ENCODE measurements at places on chromosomes 5 and 9. TPM values are rescaled to one million over a fixed set of nuclear protein-coding genes. Genes with fewer than 3 reads are reported as not detected.

GHR gene
- total RNA-seq = 3.6 TPM

DNA sequence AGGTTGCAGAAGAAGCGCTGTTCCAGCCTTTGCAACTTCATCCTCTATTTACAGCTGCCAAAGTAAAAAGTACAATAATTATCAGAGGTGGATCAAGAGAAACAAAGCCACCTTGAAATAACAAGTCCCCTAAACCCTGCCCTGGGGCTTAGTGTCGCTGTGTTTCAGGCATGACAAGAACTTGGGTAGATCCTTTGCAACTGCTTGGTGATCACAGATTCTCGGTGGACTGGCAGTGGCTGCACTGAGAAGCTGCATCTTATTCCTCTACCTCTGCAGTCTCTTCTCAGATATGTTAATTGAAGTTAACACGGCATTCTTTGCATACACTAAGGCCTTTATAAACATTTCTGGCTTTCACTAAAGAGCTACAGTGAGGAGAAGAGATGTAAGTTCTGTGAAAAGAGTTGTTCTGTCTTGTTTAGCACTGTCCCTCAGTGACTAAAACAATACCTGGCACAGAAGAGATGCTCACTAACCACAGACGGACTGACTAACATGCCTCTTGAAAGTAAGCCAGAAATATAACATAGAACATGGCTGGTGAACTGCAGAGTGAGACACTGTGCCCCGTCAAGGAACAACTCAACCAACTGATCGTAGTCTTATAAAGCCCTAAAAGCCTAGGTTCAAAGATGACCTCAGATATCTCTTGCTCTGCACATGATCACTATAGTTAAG lies 144.2 kb downstream of the MLLT3 start:
- peak; percentile 90 for DNase-seq

- peak; percentile 68 for DNase-seq
Observed at GRCh38 chr9:83544002-83544698, 5.9 kb upstream of the FRMD3 start.

DNA sequence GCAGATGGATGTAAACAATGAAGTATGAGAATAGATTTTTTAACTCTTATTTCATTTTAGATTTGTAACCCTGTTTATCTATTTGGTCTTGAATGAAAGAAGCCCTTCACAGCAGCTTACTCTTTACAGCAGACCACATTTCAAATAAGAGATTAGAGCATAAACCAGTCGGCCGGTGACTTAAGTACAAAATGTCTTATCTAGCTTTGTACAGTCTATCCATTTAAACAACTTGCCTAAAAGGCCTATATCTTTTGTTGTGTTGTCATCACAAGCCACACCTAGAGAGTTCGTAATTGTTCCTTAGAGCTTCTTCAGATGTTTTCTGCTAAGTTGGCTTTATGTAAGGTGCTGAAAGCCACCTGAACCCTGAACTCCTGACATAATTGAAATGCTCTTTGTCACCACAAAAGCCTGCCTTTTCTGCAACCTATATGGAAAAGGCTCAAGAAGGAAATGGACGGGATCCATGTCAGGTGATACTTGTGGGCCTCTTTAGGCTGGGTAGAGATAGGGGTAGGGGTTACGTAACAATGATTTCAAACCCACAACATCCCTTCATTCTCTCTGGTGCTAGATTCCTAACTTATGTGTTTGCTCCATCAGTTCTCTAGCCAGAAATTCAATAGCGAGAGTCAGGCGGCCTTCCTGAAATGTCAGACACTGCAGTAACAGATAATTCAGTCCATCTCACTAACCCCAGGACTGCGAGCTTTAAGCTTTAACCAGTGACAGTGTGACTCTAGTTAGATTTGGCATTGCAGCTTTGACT lies 162.5 kb downstream of the CD180 start:
- DNase-seq = no peak

TXNDC8 gene
- total RNA-seq = not detected

- DNase-seq = peak; percentile 1
Observed at GRCh38 chr5:28779161-28779754, 1740.9 kb upstream of the CDH9 start.

- no peak for DNase-seq
Observed at GRCh38 chr5:40828021-40828631, 6.9 kb downstream of the RPL37 start.

CBY3 gene
- total RNA-seq = not detected

GRCh38 chr9:94740145-94740840 lies 13.8 kb downstream of the AOPEP start:
- no peak for DNase-seq

DNA sequence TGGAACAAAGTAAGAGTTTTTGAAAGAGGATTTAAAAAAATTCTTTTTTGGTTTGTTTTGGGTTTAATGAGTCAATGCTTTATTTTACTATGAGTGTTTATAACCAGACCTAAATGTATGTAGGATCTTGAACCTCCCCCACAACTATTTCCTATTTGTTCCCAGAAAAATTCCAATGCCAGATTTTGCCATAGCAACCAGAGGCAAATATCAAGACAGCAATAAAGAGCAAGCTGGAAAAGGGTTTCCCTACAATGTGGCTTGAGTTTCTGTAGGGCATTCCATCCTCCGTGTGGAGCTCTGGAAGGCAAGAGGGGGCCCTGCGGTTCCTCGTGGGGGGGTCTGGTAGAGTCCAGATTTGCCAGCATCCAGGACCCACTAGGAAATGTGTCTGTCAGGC lies 27.8 kb upstream of the GDNF start:
- no peak for DNase-seq

DNA sequence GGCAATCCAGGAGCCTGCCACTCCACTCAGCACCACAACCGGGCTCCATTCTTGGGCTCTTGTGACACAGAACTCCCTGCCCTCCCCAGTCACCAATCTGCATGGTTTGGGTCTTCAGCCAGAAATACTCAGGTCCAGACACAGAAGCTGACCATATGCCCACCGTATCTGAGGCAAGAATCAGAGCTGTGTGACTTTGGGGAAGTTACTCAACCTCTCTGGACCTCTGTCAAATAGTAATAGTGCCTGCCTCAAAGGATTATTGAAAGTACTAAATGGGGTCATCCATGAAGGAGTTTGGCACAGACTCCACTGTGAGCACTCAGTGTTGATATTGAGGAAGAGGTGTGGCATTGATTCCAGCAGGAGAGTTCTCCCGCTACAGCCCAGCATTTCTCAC lies 67.5 kb downstream of the PCDH1 start:
- no peak for DNase-seq

LCN6 gene
- total RNA-seq = not detected

DNA sequence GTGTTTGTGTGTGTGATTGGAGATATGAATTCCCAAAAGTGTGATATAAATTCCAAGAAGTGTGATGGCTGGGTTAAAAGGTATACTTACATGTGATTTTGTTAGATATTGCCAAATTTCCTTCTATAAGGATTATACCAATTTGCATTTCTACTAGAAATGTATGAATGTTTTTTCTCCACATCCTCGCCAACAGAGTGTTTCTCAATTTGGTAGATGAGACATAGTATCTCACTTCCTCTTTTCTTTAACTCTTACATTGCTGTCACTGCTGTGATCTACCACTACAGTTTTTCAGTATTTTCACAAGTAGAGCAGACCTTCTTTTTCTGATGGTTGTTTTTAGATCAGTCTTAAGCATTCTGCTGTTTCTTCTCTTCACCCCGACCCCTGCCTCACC lies 111.3 kb downstream of the FER start:
- peak; percentile 10 for DNase-seq

DNA sequence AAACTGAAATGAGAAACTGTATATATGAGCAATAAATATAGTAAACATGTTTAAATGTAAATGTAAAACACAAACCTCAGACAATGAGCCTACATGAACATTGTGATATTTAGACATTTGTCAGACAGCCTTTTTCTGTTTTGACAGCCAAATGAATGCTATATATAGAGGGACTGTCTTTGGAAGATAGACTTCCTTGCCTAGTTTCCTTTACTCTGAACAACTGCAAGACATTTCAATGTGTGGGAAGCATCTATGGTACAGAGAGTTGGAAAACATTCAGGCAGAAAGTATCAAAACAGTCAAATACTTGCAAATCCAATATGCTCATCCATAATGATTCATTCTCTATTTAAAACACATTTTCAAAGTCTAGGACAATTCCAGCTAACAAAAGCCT lies 31.7 kb upstream of the TUSC1 start:
- no peak for DNase-seq

SNX2 gene
- total RNA-seq = 64.9 TPM

OR1J2 gene
- not detected for total RNA-seq

GRCh38 chr9:109328978-109329637 lies 8.2 kb upstream of the EPB41L4B start:
- DNase-seq = peak; percentile 96

ELOVL7 gene
- 17.8 TPM for total RNA-seq

DNA sequence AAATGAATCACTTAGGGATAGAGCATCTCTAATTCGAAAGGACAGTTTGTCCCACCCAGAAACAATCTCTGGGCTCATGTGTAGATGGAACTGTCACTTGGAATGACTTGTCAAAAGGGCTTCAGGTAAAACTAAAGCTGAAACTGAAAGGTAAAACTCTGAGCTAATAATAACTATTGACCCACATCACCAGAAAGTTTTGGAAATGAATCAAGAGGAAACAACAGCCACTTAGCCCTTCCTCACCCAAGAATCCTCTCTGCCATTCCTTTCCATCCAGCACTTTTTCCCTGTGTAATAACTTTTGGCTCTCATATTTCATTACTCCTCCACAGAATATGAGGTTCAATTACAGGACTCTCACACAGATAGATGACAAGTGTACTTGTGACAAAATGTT lies 14.0 kb upstream of the GLRX start:
- no peak for DNase-seq

GDNF gene
- total RNA-seq = 0.17 TPM

ZSWIM6 gene
- 9.3 TPM for total RNA-seq

CRB2 gene
- 0.17 TPM for total RNA-seq

CYLC2 gene
- not detected for total RNA-seq

DNA sequence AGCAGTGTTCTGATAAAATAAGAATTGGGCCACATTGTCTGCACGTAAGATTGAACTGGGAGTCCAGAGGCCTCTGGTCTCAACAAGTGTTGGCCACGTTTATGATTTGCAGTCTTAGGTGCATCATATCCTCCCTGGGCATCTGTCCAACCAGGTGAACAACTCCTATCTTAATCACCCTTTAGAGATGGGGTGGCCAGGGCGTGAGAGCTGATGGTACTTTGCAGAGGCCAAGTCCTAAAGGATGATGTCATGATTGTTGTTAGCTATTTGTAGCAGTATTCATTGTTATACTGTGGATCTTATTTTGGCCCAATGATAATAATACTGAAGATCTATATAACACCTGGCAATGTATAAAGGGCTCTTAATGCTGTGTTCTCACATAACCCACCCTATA lies 73.2 kb upstream of the RARS1 start:
- DNase-seq = peak; percentile 95

DNA sequence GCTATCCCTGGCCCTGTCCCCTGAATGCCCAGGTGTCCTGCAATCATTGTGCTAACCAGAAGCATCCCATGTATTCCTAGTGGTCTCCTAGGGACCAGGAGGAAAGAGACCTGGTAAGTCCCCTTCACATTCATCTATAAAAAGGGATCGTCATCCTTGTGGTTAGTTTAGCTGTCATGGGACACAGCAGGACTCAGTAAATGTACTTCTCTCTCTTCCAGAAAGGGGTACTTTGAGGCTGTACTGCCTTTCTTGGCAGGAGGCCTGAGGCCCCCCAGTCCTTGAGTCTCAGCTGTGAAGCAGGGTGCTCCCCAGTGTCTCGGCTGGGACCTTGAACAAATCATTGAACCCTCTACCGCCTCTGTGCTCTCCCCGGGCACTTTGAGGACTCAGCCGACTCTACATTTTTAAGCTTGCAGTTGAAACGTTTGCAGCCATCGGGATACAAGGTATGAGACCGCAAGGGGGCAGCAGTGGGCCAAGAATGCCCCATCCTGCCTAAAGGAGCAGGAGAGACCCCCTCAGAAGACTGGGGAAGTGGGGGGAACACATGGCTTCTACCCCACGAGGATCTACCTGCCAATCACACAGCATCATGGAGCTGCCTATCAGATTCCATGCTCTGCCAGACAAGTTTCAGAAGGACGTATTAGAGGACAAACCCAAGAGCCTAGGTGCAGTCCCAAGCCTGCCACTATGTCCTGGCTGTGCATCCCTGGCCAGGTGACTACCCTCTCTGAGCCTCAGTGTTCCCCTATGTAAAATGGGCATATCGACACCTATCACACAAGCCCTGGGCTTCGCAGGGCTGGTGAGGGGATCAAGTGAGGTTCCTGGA lies 2.4 kb upstream of the PHYKPL start:
- peak; percentile 42 for DNase-seq

- DNase-seq = peak; percentile 14
Observed at GRCh38 chr5:4720831-4721230, 419.3 kb upstream of the ADAMTS16 start.

ZDHHC11B gene
- total RNA-seq = not detected

IFNA10 gene
- total RNA-seq = not detected

GRCh38 chr9:68851657-68852056 lies 146.6 kb downstream of the PIP5K1B start:
- DNase-seq = peak; percentile 14

DNA sequence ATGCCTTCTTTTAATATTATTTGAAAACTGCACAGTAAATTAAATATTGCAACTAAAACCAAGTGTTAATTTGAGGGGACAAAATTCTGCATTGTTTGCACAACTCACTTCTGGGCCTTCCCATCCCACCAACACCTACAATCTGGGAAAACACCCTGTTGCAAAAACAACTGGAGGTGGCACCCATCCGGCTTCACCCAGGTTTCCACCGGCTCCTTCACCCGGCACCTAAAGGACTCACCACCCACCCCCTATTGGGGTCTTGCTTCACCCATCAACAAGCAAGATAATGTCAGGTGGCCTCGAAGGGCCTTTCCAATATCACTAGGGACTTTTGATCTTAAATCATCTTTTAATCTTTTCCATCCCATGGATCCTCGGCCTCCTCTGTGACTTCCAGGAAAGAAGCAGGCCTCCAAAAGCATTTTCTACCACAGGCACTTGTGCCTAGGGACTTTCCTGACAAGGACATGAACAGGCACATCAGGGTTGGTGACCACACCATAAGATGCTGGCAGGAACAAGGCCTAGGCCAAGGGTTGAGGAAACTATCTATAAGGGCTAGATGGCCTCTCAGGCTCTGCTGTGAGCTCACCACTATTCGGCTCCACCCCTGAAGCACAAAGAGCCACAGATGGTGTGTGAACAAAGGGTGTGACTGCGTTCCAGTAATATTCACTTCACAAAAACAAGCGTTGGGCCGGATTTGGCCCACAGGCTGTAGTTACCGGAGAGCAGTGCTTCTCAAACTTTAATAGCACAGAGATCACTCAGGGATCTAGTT lies 205.1 kb downstream of the AUH start:
- no peak for DNase-seq

All from mammary epithelial cell (primary cell).